ENCODE measurements at places on chromosomes 7 and 10.
A peak's percentile ranks its signal among the peaks of the same experiment; 100 is the strongest.

DNA sequence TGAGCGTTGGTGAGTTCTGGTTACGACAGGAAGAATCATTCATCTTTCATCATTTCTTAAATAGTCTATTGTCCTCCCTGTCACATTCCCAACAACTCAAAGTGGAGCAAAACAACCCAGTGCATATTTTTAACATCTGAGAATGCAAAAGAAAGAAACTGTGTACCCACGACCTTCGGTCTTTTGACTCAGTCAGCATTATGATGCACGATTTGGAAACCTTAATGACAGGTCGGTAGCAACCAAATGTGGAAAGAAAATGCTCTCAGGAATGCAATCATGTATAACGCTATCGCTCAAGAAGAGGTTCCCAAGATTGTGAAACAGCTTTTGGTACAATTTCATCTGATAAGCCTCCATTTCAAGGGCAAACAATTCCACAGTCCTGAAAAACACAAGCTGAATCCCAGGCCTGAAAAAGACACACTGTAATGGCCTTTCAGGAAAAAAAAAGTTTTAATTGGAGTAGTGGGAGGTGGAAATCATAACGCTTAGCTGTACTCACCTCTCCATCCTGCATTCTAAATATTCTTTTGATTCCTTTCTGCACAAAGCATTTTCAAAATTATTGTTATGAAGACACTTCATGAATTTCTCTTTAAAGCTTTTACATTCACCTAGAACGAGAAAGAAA lies 2.6 kb downstream of the COX19 start:
- DNase-seq: no peak

DNA sequence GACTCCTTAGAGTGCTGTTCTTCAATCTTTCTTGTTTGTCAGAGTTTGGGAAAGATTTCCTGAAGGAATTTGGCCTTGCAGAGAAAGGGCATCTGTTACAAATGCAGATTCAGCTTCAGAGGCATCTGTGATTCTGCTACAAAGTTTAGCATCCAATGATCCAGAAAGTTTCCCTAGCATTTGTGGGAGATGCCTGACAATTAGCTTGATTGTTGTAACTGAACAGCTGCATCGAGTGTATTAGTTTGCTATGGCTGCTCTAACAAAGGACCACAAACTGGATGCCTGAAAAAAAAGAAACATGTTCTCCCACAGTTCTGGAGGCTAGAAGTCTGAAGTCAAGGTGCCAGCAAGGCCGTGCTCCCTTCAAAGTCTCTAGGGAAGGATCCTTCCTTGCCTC lies 365.1 kb downstream of the GRID1 start:
- no peak for DNase-seq

- DNase-seq: no peak
Observed at GRCh38 chr7:47809387-47809786, 138.9 kb downstream of the PKD1L1 start.

DNA sequence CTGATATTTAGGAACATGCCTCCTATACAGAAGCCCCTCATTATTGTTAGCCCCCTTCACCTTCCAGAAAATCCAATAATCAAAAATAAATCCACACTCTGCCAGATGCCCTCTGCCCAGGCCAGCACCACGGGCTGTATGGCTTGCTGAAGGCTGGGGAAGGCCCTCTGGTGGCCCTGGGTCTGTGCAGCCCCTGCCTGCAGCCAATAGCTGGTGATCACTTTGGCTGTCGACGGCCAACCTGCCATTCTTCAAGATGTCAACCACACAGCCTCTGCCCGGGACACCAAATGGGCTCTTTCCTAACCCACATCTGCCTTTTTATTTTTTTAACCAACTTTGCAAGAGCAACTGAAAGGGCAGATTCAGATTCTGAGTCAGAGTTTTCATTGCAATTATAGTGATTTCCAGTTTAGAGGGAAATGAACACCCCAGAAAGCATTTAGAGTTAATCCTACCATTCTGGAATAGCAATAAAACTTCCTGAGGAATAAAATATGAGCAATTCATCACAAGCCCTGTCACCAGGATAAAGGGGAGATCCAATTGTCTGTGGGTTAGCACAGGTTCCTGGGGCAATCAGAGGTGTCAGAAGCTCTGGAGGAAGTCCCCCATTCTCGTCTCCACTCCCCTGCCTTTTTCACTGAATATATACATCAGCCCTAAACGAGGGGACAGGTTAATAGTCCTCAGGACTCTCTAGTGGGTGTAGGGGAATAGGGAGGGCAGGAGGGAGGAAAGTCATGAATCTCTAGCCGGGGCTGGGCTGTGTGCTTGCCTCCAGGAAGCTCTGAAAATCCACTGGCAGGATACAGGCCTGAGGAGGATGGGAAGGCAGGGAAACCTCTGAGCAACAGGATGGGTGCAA lies 211.3 kb downstream of the GRID1 start:
- DNase-seq: no peak

- DNase-seq: no peak
Observed at GRCh38 chr10:131559450-131559911, 248.0 kb upstream of the TCERG1L start.

DNA sequence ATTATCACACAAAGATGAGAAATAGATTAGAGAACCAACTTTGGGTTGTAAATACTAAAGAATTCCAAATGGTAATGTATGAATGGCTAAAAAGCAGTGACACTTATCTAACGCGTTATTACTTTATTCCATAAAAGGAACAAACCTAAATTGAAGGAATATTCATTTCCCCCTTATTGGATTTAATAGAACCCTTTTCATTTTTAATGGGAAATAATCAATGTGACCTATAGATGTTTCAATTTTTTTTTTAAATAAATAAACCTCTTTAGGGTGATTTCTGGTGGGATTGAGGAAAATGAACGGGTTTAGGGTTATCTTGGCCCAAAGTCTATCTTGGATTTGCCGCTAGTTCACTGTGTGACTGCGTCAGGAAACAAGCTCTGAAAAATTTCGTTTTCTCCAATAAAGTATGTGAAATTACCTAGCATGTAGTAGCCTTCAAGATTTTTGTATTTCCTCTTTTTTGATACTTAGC lies 1.9 kb upstream of the ACBD5 start:
- no peak for DNase-seq

GRCh38 chr10:122457934-122458333 lies 3.4 kb upstream of the HTRA1 start:
- DNase-seq: no peak

DNA sequence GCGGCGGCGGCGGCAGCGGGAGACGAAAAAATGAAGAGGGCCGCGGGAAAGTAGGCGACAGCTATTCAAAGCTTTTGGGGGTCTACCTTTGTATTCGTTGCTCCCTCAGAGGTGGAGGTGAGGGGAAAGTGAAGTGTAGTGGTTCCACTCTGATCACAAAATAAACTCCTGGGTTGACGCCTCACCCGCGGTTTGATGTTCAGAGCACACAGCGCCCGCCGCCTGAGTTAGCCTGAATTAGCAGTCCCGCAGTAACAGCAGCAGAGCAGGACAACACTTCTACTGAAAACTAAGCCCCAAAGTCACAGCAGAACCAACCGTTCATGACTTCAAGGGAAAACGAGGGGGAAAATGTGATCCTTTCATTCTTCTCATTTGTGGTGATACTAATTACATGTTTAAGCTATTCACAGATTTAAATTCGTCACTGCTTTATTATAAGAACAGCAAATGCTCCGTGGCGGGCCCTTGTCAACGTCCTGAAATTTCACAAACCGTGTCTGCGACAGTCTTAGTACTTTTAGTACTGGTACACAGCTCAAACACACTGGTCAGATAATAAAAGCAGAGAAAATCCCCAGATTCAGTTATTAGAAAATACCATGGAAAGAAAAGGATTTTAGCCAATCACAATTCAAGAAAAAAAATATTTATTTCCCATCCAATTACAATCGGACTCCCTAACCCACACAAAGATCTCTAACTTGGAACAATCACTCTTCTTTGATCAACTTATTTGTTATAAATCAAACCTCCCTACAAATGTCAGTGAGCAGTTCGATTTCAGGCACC lies 563 bp upstream of the JMJD1C start:
- peak; percentile 69 for DNase-seq

DNA sequence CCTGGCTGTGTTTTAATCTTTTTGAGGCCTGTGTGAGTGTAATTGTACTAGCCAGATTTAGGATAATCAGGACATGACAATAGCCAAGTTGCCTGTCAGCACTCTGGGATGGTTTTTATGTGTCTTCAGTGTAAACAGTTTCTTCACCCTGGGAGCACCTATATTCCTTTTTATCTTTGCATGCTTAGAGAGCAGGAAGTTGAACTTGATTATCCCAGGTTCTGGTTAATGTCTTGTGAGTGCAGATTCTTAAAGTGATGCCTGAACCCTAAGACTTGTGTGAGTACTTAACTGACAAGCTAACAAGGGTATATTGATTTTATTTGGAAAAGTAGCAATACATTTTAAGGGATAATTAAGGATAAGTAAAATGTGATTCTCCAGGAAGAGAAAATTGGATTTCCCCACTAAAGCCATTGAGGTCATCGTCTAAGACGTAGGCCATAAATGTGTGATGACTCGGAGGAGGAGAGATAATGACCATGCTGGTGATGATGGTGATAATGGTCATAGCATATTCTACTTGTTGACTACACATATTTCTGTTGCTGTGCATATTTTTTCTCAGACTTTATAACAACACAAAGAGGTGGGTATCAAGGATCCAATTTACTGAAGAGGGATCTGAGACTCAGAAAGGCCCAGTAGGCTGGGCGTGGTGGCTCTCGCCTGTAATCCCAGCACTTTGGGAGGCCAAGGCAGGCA lies 234.7 kb downstream of the CAMK1D start:
- no peak for DNase-seq

- no peak for DNase-seq
Observed at GRCh38 chr10:35471435-35471834, 133.7 kb upstream of the GJD4 start.

DNA sequence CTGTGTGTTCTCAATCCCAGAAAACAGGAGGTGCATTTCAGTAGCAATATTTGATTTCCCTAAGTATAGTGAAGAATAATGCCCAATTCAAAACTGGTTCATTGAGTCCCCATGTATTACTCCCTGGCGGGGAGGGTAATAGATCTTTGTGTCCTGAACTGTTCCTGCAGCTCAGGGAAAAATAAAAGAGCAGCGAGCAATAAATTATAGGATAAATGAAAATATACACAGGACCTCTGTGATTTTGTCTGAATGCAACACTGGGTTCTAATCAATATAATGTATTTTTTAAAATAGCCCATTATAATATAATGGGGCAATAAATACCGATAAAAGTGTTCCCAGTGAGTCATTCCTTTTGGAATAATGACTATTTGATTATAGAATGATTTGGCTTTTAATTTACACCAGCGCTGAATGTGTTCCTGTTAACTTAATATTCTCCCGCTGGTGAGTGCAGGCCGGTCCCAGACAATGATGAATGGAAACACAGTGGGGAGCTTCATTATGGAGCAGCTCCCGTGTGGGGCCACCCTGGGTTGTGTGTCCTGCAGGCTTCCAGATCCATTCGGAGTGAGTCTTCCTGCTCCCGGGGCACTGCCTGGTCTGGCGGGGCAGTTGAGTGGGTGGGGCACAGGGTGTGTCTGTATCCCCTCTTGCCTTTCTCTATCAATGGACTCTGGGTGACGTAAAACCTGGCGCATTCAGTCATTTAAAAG lies 263.1 kb downstream of the ACTR3B start:
- no peak for DNase-seq

DNA sequence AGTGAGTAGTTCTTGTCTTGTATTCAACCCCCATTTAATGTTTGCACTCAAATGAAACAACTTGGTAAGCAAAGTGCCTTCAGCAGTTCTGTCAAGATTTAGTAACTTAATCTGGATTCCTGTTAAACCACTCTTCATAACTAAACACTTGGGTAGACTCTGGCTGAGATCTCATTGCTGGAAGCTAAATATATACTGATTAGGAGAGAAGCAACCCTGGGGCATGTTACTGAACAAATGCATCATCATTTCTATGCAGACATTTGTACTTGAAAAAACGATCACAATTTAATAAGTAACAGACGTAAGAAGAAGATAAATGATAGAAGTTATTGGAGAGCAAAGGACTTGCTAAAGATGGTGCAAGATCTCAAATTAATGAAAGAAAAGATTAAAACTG lies 308.4 kb upstream of the POM121L12 start:
- DNase-seq: no peak

GRCh38 chr7:129188372-129188891 lies at the start of gene SMO:
Gene SMO (plus strand): TSS chr7:129188633. CDS start chr7:129189152, 519 bp downstream.
- DNase-seq: peak; percentile 75

DNA sequence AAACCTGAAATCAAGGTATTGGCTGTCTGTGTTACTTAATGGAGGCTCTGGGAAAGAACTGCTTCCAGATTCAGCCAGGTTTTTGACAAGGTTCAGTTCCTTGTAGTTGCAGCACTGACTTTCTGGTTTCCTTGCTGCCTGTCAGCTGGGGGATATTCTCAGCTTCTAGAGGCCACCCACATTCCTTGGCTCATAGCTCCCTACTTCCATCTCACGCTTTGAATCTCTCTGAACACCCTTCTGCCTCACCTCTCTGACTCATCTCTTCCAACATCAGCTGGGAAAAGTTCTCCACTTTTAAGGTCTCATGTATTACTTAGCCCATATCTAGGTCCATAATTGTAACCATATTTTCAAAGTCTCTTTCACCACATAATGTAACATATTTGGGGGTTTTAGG lies 22.9 kb upstream of the GPR22 start:
- DNase-seq: peak; percentile 49

DNA sequence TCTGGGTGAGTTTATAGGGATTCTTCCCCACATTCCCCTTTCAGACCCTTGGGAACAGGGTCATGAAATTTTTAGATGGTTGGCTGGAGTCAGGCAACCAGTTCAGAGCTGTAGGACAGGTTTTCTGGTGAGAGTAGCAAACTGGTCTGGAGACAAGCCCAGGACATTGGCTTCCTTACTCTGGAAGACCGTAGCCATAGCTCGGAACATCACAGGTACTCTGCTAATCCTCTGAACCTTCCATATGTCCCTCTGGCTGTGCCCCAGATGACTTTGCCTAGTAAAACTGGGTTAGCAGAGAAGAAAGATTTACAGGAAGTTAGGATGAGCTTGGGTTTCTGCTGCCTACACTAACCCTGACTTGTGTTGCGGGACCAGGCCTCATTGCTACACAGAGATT lies 104.5 kb upstream of the MKLN1 start:
- DNase-seq: no peak

GRCh38 chr7:42351316-42351935 lies 114.4 kb upstream of the GLI3 start:
- DNase-seq: peak; percentile 79

Measured in fibroblast of skin of right biceps (primary cell).